H1 (cell line): ENCODE measurements at places on chromosomes 16 and 17. TPM values are rescaled to one million over a fixed set of nuclear protein-coding genes. Genes with fewer than 3 reads are reported as not detected.

DNA sequence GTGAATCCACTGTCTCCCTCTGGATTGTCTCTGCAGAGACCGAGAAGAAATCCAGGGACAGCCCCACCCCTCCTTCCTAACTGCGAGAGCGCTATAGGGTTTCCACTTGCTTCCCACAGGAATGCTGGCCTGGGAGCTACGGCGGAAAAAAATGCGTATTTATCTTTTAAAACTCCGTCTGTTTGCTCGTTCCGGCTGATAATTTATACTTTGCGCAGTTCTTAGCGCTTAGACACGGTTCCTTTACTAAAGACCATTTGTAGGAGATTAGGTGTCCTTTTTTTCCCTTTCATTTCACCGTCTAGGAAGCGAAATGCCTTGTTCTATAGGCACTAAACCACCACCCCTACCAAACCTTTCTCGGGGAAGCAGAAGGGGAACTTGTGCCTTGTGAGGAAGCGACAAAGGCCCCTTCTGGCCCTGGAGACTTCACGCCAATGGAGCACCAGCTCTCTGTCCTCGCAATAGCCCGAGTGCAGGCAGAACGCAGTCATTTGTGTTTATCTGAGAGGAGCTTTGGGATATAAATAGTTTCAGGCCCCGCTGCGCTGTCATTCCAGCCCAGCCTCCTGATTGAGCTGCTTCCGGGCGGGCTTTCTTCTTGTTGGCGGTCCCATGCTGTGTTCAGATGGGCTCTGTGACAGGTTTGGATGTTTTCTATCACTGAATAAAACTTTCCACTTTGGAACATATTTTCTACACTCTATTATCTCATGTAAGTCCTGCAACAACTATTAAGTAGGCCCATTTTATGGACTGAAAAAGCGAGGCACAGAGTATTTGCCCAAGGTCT, 791 bp upstream of the SUPT4H1 start:
- peak; percentile 56 for DNase-seq

DNA sequence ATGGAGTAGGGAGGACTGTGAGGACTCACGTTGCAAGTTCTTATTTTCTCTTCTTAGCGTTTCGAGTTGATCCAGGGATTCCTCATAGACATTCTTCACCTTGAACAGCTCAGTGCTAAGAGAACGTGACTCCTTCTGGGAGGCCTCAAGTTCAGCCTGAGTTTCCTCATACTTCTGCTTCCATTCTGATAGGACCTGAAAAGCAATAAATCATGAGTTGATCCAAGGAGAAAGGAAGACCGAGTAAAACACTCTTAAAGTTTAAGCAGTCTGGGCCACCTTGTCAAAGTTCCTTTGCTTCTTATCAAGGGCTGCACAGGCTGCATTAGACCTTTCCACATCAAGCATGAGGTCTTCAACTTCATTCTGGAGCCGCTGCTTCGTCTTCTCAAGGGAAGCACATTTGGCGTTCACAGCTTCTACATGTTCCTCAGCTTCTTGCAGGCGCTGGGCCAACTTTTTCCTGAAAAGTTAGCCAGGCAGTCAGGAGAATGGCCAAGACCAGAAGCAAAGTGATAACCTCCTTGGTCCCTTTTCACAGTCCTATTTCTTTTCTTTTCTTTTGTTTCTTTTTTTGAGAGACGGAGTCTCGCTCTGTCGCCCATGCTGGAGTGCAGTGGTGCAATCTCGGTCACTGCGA, 23.8 kb upstream of the MYH13 start:
- no peak for DNase-seq

DNA sequence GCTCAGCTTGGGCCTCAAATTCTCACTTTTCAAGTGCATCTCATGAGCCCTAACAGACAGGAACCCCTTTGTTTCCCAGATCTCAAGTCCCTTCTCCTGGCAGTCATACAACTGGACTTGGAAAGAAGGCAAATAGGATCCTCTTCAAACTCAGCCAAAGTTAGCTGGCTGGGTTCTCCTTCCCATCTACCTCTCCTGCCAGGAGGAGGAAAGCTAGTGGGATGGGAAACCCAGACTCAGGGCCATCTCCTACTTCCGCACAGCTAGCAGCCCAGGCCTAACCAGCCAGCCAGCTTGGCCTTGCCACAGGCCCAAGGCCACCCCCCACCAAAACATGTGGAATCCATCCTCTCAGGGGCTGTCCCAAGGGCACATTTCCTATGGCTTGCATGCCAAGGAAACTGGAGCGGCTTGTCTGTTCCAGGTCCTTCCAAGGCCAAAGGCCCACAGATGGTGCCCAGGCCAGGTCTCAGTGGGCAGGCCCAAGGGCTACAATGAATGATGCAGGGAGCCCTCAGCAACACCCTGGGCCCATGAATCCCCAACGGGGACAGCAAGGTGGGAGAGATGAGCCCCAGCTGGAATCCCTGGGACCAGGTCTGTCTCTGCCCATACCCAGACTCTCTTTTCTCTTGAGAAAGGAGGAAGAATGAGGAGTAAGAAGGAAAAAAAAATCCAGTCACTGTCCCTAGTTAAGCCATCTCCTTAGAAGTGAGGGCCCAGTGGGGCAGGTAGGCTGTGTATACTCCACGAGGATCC, 1.7 kb downstream of the SMARCD2 start:
- no peak for DNase-seq

GRCh38 chr17:19911033-19911432, 43.3 kb upstream of the ULK2 start:
- no peak for DNase-seq

DNA sequence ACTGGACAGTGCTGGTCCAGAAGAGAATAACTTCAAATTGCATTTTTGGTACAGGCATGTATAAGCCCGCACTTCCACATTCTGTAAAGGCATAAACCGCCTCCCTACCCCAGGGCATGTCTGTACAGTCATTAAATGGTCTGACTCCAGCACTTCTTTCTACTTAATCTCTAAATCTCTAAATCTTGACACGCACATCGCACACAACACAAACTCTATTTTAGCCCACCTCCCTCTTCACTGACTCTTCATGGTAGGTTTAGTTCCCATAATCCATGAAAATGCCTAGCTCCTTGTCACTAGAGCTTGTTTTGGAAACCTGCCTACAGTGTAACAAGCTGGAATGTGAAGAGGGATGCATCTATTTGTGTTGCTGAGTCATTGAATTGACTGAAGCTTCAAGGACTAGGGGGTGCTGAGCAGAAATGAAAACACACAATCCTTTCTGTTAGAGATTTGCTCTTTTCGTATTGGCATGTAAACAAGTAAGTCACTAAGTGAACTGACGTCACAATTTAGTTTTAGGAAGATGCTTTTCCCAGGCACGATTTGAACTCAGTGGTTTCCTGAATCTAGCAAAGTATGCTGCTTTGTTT, 1.6 kb upstream of the DUSP14 start:
- no peak for DNase-seq

DNA sequence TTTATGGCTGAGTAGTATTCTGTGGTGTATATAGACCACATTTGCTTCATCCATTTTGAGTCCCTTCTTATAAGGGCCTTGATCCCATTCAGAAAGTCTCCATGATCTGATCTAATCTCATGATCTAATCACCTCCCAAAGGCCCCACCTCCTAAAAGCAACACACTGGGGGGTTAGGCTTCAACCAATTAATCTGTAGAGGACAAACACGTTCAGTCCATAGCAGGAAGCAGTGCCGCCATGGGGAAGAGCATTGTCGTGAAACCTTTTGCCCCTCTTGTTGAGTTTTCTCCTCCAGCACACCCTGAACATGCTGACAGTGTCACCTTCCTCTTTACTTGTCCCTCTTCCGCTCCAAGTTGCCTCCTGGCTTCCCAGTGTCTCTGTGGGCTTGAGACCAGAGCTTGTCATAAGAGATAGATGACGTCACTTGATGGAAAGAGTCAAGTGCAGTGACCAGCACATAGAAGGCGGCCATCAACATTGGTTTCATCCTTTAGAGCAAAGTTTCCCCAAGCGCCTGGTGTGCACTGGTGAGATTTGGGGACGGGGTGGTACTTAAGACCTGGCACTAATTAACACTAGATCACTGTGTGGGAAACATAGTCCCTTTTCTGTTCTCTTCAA, 74.1 kb downstream of the PRKCB start:
- no peak for DNase-seq

ZNF205 gene
- 17.0 and 19.1 TPM in 2 replicates for total RNA-seq
